Prostate gland (tissue), 2 donors: ENCODE measurements at places on chromosomes 7 and 10. TPM values are rescaled to one million over a fixed set of nuclear protein-coding genes. Genes with fewer than 3 reads are reported as not detected.

DNA sequence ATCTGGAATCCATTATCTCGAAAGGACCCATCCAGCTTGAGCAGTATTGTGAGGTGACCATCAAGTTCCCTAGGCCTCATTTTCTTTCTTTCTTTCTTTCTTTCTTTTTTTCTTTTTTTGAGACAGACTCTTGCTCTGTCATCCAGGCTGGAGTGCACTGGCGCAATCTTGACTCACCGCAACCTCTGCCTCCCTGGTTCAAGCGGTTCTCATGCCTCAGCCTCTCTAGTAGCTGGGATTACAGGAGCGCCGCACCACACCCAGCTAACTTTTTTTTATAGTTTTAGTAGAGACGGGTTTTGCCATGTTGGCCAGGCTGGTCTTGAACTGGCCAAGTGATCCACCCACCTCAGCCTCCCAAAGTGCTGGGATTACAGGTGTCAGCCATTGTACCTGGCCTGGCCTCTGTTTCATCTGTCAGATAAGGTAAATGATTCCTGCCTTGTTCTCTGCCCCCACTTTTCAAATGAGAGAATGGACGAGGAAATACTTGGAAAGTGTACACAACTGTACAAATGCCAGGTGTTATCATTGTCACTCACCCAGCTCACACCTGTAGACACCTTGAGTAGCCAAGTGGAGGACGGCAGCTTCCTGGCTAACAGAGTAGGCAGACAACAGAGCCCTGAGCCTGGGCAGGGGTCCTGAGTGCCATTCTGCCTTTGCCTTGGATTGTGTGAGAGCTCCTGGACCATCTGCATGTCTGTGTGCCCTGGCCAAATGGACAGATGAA lies 54.1 kb downstream of the HK1 start:
- H3K4me3 ChIP-seq, result no peak overlapping the region
- H3K4me1 ChIP-seq, result peaks cover 36% of the 10 kb centered on the region
- no peaks in the 10 kb centered on the region for H3K27me3 ChIP-seq

DNA sequence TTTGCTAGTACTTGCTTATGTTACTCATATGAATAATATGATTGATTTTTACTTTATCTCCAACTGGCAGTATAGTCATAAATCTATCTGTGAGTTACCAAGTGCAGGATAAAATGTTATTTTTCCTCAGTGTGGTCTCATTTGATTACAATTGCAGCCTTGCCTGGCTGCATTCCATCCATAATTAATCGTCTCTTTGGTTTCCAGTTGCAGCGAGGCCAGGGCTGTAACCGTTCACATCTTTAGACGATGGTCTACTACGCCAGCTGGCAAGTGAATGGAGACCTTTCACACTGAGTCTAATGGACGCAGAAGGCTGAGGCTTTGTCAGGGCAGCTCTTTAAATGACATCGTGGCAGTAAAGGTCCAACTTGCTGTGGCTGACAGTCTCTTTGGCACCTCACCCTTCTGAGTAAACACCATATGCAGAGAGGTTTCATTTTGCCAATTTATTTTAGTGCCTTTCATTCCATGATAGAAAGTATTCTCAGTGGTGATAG lies 84.0 kb downstream of the ARL4A start:
- peaks cover 3% of the 10 kb centered on the region for H3K4me1 ChIP-seq
- no peaks in the 10 kb centered on the region for H3K27me3 ChIP-seq
- no peak overlapping the region for H3K4me3 ChIP-seq
- peak; percentile 23 for DNase-seq
- H3K36me3 ChIP-seq, result no peaks in the 10 kb centered on the region

The AMPH gene
- total RNA-seq, result 5.9 TPM

GRCh38 chr7:55363386-55364170 lies 1.6 kb upstream of the LANCL2 start:
- DNase-seq, result no peak
- H3K4me1 ChIP-seq, result no peaks in the 10 kb centered on the region
- H3K27me3 ChIP-seq, result no peaks in the 10 kb centered on the region
- no peak overlapping the region for H3K4me3 ChIP-seq

GRCh38 chr10:81019029-81019890 lies 481.6 kb downstream of the SH2D4B start:
- DNase-seq, result peak; percentile 19
- H3K27me3 ChIP-seq, result no peaks in the 10 kb centered on the region
- no peaks in the 10 kb centered on the region for H3K36me3 ChIP-seq
- H3K4me3 ChIP-seq, result no peak overlapping the region

The PLCE1 gene
- 3.5 TPM for total RNA-seq

DNA sequence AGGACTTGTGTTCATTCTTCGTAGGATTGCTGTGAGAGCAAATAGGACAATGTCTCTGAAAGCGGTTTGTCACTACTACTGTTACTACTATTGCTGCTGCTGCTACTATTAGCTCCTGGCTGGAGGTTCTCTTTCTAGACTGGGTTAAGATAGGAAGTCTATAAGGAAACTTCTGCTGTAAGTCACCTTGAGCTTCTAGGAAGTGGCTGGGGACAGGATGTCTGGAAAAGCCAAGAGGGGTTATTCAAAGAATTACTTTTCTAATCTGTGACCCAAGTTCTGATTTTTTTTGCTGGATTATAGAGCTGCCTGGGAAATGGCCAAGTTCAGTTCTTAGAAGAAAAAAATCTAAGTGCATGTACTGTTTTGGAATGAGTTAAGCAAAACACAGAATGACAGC lies 62.2 kb downstream of the NAMPT start:
- no peak for DNase-seq
- H3K36me3 ChIP-seq, result no peaks in the 10 kb centered on the region
- H3K27me3 ChIP-seq, result no peaks in the 10 kb centered on the region
- H3K27ac ChIP-seq, result peak overlapping the region; percentile 55

DNA sequence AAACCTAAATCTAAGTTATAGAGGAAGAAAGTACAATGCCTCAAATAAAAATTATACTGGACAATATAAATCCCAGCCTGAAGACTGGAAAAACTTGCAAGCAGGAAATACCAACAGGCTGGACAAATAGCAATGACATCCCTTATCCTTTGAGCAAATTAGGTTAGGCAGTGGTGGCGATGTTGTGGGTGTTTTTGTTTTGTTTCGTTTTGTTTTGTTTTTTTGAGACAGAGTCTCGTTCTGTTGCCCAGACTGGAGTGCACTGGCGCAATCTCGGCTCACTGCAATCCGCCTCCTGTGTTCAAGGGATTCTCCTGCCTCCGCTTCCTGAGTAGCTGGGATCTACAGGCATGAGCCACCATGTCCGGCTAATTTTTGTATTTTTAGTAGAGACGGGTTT lies 57.3 kb upstream of the TES start:
- no peak overlapping the region for H3K27ac ChIP-seq
- no peak overlapping the region for H3K4me3 ChIP-seq
- H3K27me3 ChIP-seq, result no peaks in the 10 kb centered on the region
- DNase-seq, result no peak
- no peaks in the 10 kb centered on the region for H3K36me3 ChIP-seq

DNA sequence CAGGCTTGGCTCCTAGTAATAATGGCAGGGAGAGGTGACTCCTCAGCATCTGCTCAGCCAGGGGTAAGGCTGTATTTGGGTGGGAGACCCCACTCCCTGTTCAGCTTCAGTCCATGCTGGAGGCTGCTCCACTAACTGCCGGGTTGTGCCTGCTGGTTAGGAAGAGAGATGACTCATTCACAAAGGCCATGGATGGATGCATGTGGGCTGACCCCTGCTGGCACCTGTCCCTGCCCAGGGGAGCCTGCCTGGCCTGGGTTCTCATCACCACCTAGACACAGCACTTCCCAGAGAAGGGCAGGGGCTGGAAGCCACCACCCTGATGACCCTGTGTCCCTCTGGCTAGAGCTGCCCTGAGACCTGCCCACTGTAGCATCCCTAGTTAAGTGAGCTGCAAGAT lies 59.0 kb downstream of the VSTM4 start:
- no peaks in the 10 kb centered on the region for H3K4me1 ChIP-seq
- H3K27me3 ChIP-seq, result no peaks in the 10 kb centered on the region
- no peak for DNase-seq
- no peak overlapping the region for H3K4me3 ChIP-seq
- H3K27ac ChIP-seq, result no peak overlapping the region

The CPSF4 gene
- total RNA-seq, result 97.4 TPM

GRCh38 chr10:69650589-69651261 lies 20.7 kb downstream of the FAM241B start:
- H3K27ac ChIP-seq, result no peak overlapping the region
- no peaks in the 10 kb centered on the region for H3K4me1 ChIP-seq
- no peak for DNase-seq
- H3K27me3 ChIP-seq, result no peaks in the 10 kb centered on the region
- H3K4me3 ChIP-seq, result no peak overlapping the region

The C10orf71 gene
- not detected for total RNA-seq

The SPDYE6 gene
- 0.85 TPM for total RNA-seq

The DYNC1I1 gene
- 4.4 TPM for total RNA-seq

DNA sequence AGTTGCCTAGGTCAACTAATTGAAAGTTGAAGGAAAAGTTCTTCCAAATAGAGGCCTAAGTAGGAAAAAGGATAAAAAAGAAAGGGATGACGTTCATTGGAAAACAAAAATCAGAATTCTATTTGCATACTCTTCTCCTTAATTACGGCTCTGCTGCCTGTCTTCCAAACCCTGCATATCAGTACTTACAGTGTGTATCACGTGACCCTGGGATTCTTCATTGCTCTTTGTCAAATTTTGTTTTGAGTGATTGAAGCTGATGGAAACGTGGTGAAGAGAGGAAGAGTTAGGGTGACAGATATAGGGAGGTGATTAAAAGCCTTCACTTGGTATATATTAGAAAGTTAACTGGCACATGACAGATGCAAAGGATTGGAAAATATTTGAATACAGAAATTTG lies 97.9 kb downstream of the ZNF92 start:
- H3K4me1 ChIP-seq, result no peaks in the 10 kb centered on the region
- no peak overlapping the region for H3K4me3 ChIP-seq
- no peaks in the 10 kb centered on the region for H3K36me3 ChIP-seq
- H3K27me3 ChIP-seq, result no peaks in the 10 kb centered on the region
- no peak for DNase-seq

DNA sequence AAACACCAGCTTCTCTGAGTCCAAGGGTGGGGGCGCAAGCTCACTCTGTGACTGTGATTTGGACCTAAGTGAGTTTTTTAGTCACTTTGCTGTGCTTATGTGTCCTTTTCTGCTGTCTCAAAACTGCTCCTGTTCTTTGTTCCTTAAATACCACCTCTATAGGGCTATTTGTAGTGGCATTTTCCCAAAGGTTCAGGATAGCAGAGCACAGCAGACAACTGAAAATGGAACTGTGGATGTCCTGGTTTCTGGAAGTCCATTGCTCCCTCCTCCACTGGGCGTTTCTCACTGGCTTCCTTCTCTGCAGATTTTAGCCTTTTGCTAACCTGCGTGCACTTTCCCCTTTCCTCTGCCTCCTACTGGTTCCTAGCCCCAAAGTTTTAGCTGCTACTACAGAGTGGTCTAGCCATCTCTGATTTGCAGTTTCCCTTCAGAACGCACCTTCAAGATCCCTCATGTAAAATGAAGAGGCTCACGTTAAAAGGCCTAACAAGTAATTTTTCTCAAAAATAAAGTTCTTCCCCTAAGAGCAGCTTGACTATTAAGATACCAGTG lies 25.6 kb downstream of the BLVRA start:
- H3K27me3 ChIP-seq, result no peaks in the 10 kb centered on the region
- H3K36me3 ChIP-seq, result no peaks in the 10 kb centered on the region
- no peak for DNase-seq
- no peaks in the 10 kb centered on the region for H3K4me1 ChIP-seq
